ENCODE measurements at places on chromosomes 1 and 21. TPM values are rescaled to one million over a fixed set of nuclear protein-coding genes. Genes with fewer than 3 reads are reported as not detected.

Gene FTCD
- total RNA-seq = 6.1 TPM

Gene PADI4
- total RNA-seq = 1.2 TPM

- no peak for DNase-seq
Measured at GRCh38 chr1:29245876-29246275, 9.6 kb downstream of the PTPRU start.

- DNase-seq = no peak
Measured at GRCh38 chr1:6345009-6345408, 48.6 kb downstream of the ACOT7 start.

GRCh38 chr1:78236716-78237115, 190.9 kb downstream of the GIPC2 start:
- DNase-seq = no peak

DNA sequence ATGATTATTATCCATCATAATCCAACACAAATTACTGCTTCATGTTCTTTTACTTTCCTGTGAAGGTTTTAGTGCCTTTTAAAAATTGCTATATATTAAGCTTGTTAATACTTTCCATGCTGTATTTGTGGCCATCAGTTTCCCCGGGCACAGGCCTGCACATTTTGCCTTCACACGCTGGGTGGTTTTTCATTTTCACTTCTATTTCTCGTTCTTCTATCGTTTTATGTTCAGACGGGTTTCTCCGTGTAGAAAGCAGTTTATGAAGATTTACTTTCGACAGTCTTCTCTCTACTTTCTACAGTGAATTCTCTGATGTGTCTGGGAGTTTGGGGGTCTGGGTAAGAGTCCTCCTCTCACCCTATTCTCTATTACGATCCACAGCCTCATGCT, 9.5 kb downstream of the RUNX3 start:
- DNase-seq = no peak

DNA sequence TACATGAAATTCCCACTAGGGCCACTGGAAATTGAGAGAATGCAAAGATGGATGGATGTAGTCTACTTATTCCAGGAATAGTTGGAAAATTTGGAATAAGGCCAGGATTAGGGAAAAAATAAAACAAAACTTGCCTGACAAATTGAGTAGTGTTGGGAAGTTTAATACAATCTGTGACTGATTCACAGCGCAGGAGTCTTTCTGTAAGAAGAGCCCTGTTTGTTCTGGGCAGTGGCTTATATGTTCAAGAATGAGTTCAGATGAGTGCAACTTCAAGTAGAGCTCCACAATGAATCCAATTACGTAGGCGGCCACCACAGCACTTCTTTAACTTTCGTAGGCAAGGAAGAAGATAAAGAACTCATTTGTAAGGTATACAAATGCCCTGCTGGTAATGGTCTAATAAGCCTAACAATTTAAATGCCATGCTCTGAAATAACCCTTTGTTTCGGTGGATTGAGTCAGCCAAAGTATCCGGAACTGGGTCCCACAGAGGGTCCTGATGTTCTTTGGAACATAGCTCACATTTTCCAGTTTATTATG, 47.1 kb upstream of the KCNE1 start:
- no peak for DNase-seq

Measured in T-cell (primary cell).